ENCODE measurements at places on chromosomes 7 and 10. TPM values are rescaled to one million over a fixed set of nuclear protein-coding genes. Genes with fewer than 3 reads are reported as not detected.

The STAMBPL1 gene
- 23.2 TPM for total RNA-seq

DNA sequence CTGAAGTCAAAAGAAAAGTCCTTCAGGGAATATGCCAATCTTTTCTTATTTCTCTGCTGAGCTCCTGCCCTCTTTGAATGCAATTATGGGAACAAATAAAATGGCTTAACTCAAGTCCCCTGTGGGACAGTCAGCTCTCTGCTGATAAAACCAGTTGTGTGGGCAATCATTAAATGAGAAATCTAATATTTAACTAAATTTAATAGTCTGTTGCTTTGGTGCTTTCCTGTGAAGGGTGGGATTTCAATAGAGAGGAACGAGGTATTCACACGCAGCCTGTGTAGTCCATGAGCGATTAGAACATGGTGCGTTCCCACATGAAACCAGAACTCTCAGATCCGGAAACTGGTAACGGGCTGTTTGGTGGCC is 138.4 kb downstream of the PAXIP1 start:
- no peak overlapping the region for H3K27ac ChIP-seq
- no peaks in the 10 kb centered on the region for H3K36me3 ChIP-seq
- H3K4me3 ChIP-seq: no peak overlapping the region
- no peaks in the 10 kb centered on the region for H3K4me1 ChIP-seq
- no peak for DNase-seq

The ACHE gene
- total RNA-seq: not detected

DNA sequence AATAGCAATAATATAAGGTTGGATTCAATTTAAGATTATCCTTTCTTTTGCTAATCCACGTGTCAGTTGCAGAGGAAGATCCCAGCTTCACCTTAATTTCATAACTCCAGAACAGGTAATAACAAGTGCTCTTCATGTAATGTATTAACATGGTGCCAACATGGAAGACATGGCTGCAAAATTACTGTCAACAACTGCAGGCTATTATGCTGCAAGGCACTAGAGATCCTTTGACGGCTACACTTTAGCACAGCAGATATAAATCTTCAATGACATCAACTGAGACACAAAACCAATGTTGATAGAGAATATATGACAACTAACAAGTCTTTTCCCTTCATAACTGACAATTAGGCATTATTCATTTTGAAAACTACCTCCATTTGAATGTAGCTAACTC is 96.1 kb downstream of the RNF133 start:
- no peak overlapping the region for H3K4me3 ChIP-seq
- no peaks in the 10 kb centered on the region for H3K36me3 ChIP-seq
- H3K27me3 ChIP-seq: no peaks in the 10 kb centered on the region
- no peak overlapping the region for H3K27ac ChIP-seq
- no peaks in the 10 kb centered on the region for H3K4me1 ChIP-seq
